ENCODE measurements at places on chromosomes 2 and 18.

GRCh38 chr18:22013993-22014392 lies 155.4 kb upstream of the GATA6 start:
- no peak for DNase-seq

DNA sequence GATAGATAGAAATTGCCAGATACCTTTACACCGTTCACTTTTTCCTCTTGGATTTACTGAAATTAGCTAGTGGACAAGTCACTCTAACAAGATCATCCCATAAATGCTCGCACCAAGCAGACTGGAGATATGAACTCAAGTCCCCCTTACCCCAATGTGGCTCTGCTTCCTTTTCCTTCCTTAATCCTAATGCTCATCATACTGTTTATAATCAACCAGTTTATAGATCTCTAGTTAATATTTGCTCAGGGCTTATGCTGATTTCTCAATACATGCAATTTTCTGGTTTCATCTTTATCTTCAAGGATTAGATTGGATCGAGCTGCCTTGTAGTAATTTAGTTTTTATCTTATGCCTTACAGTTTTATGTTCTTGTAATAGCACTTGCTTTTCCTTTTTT lies 318.3 kb upstream of the KLHL29 start:
- DNase-seq = no peak

- peak; percentile 6 for DNase-seq
Measured at GRCh38 chr18:48455555-48456478, 46.6 kb upstream of the ZBTB7C start.

- DNase-seq = no peak
Measured at GRCh38 chr2:1068241-1068640, 117.6 kb downstream of the SNTG2 start.

DNA sequence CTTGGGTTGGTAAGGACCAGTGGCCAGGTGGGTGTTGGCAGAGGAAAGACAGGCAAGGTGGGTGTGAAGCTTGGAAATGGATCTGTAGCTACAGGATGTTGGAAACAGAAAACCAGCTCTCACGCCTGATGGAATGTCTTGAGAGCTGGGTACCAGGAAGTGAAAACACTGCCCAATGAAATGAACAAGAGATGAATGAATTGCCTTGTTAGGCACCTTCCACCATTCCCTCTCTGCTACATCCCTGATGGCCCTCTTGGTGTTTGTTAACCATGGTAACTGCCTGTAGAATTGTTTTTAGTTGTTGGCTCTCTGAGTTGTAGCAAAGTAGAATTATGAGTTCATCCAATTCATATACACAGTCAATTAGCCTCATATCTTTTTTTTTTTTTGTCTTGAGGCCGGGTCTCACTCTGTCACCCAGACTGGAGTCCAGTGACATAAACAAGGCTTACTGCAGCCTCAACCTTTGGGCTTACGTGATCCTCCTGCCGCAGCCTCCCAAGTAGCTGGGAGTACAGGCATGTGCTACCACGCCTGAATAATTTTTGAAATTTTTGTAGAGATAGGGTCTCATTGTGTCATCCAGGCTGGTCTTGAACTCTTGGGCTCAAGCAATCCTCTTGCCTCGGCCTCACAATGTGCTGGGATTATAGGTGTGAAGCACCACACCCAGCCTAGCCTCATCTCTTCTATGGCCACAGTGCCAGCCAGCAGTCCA lies 9.5 kb downstream of the KCMF1 start:
- DNase-seq = no peak

DNA sequence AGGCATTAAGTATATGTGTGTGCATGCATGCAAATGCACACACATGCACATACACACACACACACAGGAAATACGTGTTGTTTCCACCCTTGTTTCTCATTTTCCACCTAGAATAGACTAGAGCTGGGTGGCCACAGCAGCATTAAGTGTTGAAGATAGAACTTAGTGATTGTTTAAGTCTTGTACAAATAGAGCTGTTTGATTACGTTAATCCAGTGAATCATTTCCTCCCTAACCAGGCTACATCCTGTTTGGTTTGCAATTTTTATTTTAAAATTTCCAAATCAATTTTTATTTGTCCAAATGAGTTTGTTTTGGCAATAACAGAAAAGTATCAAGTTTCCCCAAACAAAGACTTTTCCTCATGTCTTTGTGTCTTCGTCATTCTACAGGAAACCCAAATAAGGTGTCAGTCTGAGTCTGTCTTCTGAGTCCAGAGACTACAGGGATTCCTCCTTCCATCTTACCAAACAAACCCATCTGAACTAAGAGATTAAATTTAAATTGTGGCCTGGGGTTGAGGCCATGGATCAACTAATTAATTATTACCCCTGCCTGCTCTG lies 74.6 kb upstream of the GALNT5 start:
- DNase-seq = no peak

DNA sequence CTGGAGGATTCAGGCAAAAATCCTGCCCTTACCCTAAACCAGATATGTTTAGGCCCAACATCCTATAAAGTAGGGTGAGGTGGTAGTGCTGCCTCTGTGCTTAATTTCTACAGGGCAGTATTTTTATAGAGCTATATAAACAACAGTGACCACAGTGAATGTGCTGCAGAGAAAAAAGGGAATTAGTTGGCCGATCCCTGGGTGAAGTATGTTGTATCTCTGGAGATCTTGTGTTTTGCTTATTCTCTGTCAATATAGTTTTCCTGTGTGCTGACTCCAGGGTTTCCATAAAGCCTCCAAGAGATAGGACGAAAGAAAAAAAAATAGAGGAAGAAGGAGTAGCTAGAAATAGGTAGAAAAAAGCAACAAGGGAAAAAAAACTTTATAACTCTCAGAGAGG lies 88.9 kb upstream of the THOC1 start:
- no peak for DNase-seq

DNA sequence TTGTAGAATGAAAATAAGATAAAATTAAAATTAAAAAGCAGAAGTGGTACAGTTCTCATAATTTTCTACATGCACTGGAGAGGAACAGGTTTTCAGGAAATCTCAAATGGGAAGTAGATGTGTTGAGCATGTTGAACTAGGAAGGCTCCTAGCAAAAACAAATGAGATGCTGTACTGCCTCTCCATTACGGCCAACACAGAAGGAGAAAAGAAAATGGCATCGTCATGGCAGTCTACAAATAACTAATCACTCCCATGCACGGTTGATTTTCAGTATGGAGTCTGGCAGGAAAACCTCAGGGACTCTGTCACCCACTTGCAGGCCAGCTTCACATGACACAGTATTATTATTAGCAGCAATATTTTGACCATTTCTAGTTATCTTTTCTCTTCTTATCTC lies 278.7 kb downstream of the NRXN1 start:
- no peak for DNase-seq

GRCh38 chr2:71558300-71559051 lies 105.1 kb downstream of the DYSF start:
- no peak for DNase-seq

DNA sequence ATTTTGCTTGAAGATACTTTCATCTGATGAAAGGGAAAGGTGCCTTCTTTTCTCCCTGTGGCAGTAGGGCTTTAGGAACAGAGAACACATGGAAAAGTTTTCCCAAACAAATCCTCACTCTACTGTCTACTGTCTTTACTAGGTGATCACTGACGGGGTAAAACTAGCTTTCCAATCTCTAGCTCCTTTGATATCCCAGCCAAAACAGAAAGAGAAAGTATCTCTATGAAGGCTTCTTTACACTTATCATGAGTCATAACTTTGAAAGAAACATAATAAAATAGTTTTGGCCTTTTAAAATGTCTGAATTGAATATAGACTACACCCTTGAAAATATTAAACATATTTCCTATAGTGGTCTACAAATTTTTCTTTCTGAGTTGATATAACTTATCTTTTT lies 214.5 kb downstream of the DSEL start:
- DNase-seq = no peak

GRCh38 chr18:48644029-48644428 lies 105.2 kb downstream of the CTIF start:
- DNase-seq = no peak

- DNase-seq = no peak
Measured at GRCh38 chr2:14324308-14324707, 308.2 kb upstream of the LRATD1 start.

DNA sequence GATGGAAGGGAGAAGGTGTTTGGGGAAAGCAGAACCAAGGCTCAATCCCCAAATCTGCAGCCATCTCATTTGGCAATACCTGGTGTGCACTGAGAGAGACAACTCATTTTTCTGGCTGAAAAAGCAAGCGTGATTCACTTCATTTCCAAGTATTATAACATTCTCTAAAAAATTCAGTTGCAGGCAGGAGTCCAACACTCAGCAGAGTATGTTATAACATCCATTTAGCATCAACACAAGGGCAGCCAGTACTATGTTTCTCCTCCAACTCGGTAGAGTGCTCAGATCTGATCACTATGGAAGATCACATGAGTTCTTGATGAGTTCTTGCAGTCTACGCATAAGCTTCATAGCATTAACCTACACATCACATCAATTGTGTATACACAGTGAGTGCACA lies 99.4 kb upstream of the PID1 start:
- no peak for DNase-seq

DNA sequence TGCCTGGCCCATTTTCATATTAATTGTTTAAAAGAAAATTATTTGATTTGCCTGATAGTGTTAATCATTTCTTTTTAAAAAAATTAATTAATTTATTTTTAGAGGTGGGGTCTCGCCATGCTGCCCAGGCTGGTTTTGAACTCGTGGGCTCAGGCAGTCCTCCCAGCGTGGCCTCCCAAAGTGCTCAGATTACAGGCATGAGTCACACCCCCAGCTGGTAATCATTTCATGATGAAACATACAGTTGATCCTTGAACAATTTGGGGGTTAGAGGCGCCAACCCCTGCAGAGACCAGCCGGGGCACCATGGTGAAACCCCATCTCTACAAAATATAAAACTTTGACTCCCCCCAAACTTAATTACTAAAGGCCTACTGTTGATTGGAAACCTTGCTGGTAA lies 7.9 kb downstream of the GPN1 start:
- DNase-seq = no peak

- DNase-seq = no peak
Measured at GRCh38 chr2:43347746-43348145, 121.3 kb upstream of the ZFP36L2 start.

GRCh38 chr2:205369813-205370212 lies 312.5 kb upstream of the NRP2 start:
- no peak for DNase-seq

DNA sequence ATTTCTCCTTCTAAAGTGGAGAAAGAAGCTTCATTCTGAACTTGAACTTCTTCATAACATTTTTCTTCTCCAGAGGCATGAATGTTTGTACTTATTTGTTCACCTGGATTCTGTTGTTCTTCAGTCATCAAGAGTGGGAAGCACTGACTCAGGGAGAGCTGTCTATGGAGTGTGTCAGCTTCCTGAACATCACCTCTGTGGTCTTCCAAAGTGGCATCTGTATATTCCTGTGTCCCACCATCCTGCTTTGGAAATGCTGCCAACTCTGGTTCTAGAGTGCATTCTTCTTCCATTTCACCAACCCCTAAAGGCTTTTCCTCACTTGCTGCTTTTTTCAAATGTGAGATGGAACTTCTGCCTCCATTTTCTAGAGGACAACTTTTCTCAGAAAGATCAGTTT lies 59.5 kb downstream of the TTN start:
- no peak for DNase-seq

GRCh38 chr18:3247240-3248061 lies at the start of gene MYL12A:
Gene MYL12A (plus strand): TSS chr18:3247801. CDS start chr18:3253248, 5,447 bp downstream.
- peak; percentile 84 for DNase-seq

GRCh38 chr2:54226260-54226659 lies 29.8 kb downstream of the TSPYL6 start:
- DNase-seq = no peak

DNA sequence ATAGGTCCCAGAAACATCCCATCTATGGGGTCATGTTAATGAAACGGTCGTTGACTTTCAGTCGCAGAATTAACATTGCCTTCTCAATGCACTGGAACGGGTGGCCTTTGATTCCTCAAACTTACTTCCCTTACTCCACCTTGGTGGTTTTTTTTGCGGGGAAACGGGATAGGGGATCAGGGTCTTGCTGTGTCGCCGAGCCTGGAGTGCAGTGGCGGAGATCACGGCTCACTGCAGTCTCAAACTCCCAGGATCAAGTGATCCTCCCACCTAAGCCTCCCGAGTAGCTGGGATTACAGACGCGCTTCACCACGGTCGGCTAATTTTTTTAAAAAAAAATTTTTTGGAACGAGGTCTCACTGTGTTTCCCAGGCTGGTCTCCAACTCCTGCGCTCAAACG lies 754 bp downstream of the ATG16L1 start:
- no peak for DNase-seq

GRCh38 chr2:221833966-221834365 lies 261.9 kb upstream of the EPHA4 start:
- DNase-seq = no peak

GRCh38 chr2:8926356-8926755 lies 77.1 kb downstream of the MBOAT2 start:
- no peak for DNase-seq

- no peak for DNase-seq
Measured at GRCh38 chr2:234996069-234996940, 44.5 kb downstream of the SH3BP4 start.

DNA sequence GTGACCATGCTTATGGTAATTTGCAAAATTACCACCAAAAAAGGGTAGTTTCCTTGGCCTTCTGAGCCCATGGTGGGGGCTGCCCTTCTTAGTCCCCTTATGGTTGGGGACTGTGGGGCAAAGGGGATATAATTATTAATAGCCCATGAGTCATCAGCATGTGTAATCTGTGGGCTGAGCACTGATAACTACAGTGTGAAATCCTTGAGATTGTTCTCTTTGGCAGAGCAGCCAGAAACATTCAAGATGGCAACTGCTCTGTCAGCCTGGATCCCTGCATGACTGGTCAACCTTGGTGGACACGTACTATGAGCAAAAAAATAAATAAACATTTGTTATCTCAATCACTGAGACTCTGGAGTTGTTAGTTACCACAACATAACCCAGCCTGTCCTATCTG lies 61.3 kb downstream of the MGAT4A start:
- no peak for DNase-seq

GRCh38 chr2:63055226-63056106 lies 4.8 kb downstream of the OTX1 start:
- DNase-seq = no peak

GRCh38 chr2:75284345-75284744 lies 85.0 kb upstream of the TACR1 start:
- DNase-seq = no peak

- DNase-seq = no peak
Measured at GRCh38 chr2:124572934-124573634, 548.0 kb downstream of the CNTNAP5 start.

DNA sequence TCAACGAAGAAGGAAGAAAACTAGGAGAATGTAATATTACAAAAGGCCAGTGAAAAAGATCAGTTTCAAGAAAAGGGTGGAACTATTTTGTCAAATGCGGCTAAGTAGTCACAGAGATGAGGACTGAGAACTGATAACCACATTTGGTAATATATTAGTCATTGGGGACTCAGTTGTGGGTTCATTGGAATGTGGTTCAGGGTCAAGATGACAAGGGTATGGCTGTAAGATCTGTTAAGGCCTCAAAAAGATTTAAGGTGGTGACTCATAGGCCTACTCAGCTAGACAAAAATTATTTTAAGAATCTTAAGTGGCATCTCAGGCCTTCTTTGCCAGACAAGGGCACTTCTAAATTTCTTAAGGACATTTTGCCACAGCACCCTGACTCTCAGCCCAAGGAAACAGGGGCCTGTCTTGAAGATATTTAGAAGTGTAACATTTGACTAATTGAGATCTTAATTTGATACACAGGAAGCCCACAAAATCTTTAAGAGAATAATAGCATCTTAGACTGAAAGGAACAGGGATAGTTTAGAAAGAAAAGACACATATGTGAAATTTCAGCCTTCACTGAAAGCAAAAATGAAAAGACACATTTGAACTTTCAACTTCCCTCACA lies 81.3 kb downstream of the STRADB start:
- DNase-seq = no peak

Measured in stimulated activated CD8-positive, alpha-beta memory T cell treated with anti-CD3 and anti-CD28 coated beads, Interleukin-15, amount 100 ng/mL, for 24 hours (primary cell).